ENCODE measurements at places on chromosomes 12 and 14.

GRCh38 chr12:55681142-55682077 lies 26.3 kb downstream of the ITGA7 start:
- DNase-seq: no peak

GRCh38 chr14:75333606-75334548 lies 55.2 kb downstream of the FOS start:
- DNase-seq: no peak

DNA sequence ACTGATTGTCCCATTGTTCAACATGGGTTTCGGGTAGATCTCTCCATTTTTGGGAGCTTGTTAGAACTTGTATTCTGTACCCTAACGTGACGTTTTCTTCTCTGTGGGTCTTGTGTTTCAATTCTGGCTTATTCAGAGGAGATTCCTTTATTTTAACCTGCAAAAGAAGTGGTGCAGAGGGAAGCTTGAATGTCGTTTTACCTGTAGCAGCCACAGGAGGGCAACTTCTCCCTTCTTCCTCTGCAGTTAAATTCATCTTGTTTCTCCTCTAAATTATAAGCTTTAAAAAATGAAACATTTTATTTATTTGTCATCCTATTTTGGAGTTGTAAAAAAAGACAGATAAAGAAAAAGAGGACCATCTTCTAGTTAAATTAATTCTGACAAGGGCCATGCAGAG lies 13.7 kb upstream of the CLEC4D start:
- DNase-seq: no peak

DNA sequence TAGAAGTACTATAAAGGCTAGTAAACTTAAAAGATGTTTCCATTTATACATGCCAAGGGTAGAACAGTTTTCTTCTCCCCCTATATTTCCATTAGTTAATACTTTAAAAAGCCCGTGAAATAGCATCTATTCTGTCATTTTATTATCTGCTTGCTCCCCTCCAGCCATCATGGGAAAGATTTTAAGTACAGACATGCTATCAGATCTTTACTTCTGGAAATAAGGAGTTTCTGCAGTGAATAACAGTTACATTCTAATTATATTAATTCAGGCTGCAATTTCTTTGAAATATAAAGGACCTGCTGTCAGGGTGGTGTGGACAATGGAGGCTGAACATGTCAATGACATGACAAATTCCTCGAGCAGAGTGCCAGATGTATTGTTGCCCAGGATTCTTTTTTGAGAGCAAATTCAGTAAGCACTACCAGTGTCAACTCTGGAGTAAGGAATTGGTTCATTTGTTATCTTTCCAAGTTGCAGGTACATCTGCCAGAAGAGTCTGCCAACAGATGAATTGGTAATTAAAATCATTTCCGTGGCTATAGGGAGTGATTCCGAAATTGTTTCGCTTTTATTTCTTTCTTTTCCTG lies 151.3 kb downstream of the BTG1 start:
- no peak for DNase-seq

DNA sequence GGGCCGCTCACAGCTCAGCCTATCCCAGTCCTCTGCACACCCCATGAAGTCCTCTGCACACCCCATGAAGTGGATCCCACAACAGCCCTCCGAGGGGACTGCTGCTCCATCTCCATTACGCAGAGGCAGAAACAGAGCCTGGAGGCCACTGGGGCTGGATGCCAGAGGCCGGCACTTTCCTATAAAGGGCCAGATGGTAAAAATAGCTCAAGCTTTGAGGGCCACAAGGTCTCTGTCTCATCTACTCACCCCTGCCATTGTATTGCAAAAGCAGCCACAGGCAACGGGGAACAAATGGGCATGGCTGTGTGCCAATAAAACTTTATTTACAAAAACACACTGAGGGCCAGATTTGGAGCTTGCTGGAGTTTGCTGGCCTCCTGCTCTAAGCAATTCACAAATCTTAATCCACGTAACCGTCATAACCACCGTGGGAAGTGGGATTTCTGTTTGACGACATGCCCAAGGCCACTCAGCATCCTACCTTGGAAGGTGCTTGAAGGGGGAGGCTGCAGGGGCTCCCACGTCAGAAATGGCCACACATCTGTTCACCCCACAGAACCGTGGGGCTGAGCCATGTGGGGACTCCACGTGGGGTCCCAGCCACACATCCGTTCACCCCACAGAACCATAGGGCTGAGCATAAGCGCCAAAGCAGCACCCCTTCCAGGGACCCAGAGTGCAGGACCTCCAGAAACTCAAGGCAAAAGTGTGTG lies 92.0 kb downstream of the NCOR2 start:
- no peak for DNase-seq

Measured in MM.1S (cell line).